CD4-positive, alpha-beta T cell treated with Interleukin-10 for 1 hour (primary cell): ENCODE measurements at places on chromosomes 13 and 19.

GRCh38 chr19:18894254-18895037 is 1.5 kb downstream of the CERS1 start:
- no peak for DNase-seq

DNA sequence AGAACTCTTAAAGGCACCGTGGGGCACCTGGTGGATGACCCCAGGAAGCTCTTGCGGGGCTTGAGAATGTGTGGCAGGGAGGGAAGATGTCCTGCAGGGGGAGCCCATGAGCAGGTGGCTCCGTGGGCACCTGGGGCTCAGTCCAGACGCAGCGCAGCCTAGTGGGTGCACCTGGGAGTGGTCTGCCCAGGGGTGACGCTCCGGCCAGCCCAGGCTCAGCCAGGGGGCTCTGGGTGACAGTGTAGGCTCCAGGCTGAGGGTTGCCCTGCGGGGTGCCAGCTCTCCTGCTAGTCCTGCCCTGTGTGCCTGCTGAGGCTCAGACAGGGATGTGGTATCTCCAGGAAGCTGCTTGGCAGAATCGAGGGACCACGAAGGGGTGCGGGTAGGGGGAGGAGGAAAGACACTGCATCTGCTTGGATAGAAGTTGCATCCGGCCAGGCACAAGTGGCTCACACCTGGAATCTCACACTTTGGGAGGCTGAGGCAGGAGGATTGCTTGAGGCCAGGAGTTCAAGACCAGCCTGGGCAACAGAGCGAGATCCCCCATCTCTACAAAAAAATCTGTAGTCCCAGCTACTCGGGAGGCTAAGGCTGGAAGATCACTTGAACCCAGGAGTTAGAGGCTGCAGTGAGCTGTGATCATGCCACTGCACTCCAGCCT is 15.0 kb upstream of the PGLS start:
- peak; percentile 84 for DNase-seq

DNA sequence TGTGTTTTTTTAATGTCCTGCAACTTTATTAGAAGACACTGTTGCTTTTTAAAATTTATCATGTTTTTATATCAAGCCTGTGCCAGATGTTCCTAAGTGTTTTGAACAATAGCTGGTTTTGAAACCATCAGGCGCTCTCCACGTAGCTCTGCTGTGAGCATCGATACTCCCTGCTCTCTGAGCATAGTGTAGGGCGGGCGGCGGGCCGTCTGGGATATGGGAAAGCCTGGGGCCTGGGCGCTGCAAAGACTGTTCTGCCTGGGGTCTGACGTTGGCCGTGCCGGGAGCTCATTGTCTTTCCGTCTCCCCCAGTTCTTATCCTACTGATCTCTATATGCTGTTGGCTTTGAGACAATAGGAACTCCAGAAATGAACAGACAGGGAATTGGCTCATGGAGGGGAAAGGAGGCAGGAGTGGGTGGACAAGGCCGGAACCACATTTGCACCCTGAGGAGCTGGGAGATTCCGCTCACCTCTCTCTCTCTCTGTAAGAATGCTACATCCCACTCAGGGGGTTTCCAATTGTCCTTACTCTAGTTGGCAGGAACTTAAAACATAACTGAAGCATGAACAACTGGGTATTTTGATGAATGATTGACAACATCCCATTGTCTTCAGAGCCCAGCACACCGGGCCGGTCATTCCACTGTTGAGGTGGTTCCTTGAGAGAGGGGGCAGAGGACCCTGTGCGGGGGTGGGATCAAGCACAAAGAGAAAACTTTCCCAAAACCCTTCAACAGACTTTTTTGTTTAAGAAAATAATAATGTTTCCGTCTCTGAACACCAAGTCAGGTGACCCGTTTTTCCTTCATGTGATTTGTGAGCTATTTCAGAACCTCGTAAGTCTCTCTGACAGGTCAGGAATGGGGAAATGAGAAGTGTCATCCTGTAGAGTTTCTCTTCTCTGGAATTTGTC is 64.7 kb downstream of the COL4A2 start:
- no peak for DNase-seq

GRCh38 chr19:3890591-3890990 is 10.1 kb downstream of the ATCAY start:
- DNase-seq = no peak

GRCh38 chr19:18651733-18652132 is 14.9 kb downstream of the KLHL26 start:
- no peak for DNase-seq

DNA sequence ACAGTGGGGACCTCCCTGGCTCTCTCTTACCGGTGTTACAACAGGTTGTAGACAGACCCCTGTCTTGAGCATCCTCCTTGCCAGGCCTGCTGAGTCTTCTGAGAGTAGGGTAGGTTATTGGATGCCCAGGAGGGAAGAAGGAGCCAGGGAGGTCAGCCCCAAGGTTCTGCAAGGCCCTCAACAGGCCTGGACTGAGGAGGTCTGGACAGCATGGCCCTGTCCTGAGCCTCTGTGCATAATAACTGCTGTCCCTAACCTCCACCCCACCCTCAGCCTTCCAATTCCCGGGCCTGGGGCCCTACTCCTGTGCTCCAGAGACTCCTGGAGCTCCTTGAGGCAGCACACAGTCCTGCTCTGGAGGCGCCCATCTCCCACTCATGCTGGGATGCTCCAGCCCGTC is 336 bp downstream of the CD22 start:
- DNase-seq = no peak
